ENCODE measurements at places on chromosomes 3 and 15.

DNA sequence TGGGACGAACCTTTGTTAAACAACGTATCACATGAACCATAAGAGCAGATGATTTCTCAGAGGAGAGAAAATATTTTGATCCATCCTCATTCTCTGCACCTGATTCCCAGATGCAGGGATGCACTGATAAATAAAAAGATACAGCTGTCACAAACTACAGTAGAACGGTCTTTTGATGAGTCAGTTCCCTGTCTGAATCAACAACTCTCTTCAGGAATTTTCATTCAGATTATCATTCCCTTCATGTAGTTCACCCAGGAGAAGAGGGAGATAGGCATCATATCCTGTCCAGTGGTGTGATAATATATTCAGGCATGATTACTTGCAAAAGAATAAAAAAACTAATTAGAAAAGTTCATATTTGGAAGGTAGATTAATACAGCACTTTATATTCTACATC is 521.5 kb downstream of the PYDC2 start:
- DNase-seq, result no peak

DNA sequence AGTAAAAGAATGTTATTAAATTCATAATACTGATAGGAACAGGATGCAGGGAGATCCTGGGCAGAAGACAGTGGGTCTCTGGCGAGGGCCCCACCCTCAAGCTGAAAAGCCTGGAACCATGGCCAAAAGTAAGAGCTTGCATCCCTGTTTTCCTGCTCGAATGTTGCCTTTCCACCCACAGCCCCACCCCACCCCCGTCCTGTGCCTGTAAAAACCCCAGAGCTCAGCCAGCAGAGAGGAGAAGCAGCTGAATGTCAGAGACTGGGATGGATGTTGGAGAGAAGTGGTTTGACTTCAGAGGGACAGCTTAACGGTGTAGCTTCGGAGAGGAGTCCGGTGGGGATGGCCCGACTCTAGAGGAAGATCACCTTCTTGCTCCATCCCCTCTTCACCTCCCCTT is 207.9 kb downstream of the ROBO2 start:
- no peak for DNase-seq

DNA sequence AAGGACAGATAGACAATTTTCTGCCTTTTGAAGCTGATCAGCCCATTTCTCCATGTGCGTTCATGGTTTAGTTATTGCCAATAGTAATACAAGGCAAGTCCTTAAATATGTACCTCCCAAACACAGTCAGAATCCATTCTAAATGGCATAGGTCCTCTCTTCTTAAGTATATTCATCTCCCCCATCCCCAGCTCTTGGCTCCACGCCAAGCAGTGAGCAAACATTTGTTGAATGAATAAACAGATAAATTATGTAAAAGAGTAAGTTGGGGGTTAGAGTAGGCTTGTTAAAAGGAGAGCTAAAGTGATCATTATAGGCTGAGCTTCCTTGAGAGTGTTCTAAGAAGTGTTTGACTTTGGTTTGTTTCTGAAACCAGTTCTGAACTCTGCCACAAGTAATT is 241.3 kb downstream of the ITPR1 start:
- no peak for DNase-seq

DNA sequence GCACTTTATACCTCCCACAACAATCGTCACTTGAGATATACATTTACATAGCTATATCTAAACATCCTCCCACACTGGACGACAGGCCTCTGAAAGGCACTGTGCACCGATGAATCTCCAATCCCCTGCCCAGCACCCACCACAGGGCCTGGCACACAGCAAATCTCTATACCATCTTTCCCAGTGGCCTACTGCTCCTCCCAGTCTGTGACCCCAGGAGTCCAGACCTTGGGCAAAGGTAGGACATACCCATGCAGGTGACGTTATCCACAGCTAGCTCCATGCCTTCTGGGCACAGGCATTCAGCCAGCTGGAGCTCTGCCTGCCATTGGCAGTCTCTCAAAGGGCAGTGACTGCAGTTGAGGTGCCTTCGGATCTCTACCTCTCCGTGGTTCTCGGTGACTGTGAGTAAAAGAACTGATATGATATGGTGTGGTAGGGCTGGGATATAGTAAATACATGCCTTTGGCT is 5.8 kb downstream of the LTK start:
- no peak for DNase-seq

- DNase-seq, result no peak
These were observed 40.1 kb downstream of the TRIM71 start for GRCh38 chr3:32857921-32858320.

- DNase-seq, result no peak
These were observed 82.8 kb downstream of the SMAD3 start for GRCh38 chr15:67148196-67148701.

DNA sequence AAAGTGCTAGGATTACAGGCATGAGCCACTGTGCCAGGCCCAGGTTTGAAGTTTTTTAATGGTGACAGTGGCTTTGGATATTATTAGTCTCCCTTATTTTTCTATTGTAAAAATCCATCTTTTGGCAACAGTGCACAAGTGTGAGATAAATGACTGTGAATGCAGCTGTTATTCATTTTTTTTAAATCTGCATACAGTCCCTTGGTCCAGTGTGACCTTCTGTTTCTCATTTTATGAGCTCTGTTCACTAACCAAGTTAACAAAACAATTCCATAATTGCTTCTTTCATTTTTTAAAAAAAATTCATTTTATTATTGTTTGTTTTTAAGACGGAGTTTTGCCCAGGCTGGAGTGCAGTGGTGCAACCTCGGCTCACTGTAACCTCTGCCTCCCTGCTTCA is 381.8 kb downstream of the NAALADL2 start:
- DNase-seq, result no peak

DNA sequence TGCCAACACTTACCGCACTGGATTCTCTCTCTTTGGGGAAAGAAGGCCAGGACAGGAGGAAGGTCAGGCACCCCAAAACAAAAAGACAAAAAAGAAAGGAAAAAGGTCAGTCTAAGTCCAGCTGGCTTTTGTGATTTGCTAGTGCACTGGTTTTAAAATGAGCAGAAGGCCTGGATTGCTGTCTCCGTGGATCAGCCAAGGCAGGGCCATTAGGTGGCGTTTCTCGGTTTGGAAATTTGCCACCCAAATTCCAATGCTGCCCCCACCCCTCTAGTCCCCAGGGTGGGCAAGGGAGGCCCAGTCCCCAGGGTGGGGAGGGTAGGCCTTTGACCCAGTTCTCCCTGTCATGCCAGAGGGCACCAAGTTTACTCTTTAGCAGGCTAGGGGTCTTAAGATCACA is 33.3 kb downstream of the TLE3 start:
- no peak for DNase-seq

GRCh38 chr15:61659566-61660190 is 400.6 kb downstream of the VPS13C start:
- no peak for DNase-seq

- DNase-seq, result no peak
These were observed 265.0 kb upstream of the AZI2 start for GRCh38 chr3:28613511-28614106.

DNA sequence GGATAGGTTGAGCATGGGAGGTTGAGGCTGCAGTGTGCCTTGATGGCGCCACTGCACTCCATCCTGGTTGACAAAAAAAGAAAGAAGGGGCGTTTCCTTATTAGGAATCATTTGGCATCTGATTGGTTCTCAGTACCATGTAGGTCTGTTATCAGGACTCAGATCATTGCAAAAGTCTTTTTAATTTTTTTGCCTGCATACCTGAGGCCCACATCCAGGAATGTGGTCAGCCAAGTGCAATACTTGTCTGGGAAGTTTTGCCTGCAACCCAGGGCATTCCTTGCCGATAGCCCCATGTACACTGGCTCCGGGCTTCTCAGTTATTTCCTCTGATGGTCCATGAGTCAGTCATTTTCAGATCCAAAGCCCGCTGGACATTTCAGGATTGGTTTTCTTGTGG is 50.1 kb upstream of the CRTC3 start:
- no peak for DNase-seq

DNA sequence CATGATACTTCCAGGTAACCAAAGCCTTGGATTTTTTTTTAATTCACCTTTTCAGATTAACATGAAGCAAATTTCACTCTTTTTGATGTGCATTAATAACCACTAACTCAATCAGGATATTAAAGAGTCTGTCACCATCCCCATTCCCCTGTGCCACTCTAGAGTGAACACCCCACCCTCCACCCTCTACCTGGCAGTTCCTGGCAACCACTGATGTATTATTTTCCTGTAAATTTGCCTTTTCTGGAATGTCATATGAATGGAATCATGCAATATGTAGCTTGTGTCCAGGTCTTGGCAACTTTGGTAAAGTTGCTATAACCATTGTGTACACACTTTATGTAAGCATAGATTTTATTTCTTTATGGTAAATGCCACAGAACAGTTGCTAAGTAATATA is 627.6 kb downstream of the MCTP2 start:
- no peak for DNase-seq

DNA sequence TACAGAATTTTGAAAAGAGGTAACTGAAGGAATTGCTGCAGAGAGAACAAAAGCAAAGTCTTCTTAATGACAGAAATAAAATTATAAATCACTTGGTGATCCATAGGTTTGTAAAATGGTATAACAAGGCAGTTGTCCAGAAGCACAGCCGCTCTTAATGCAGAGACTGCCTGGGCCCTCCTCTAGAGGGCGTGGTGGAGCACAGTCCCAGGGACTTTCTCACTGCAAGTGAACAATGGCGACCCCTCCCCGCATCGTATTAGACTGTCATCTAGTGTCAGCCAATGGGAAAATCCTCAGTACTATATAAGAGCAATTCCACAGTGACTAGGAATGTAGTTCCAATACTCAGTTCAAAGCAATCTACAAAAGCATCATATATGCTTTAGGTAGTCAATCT is 26.4 kb upstream of the ZBED2 start:
- DNase-seq, result no peak

DNA sequence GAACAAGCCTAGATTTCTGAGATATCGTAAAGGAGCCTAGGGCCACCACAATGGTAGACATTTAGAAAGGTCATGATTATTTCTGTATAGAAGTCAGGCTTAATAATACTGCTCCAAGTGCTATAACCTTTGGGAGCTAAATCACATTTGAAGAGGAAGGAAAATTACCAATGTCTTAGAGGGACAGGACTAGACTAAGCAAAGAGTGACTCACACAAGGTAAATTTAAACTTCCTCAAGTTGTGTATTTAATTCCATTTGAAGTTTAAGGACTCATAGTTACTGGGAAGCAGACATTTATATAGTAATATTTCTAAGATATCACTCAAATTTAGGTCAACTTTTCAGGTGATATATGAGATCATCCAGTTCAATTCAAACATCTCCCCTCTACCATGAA is 227.6 kb upstream of the MME start:
- no peak for DNase-seq

DNA sequence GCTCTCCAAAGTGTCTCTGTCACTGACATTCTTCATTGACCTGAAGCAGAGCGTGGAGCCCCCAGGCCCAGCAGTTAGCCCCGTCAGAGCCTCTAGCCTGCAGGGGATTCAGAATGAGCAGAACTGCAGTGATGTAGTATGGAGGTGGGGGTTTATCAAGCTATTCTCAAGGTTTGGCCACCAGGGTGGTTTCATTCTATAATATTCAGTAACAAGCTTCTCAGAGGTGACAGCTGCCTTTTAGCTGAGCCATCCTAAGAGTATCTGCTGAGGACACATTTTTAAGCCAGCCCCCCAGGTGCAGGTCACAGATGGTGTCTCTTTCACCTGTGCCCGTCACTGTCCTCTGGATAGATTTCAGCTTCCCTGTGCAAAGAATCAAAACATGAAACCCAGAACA is 31.9 kb downstream of the CMTM7 start:
- DNase-seq, result no peak

DNA sequence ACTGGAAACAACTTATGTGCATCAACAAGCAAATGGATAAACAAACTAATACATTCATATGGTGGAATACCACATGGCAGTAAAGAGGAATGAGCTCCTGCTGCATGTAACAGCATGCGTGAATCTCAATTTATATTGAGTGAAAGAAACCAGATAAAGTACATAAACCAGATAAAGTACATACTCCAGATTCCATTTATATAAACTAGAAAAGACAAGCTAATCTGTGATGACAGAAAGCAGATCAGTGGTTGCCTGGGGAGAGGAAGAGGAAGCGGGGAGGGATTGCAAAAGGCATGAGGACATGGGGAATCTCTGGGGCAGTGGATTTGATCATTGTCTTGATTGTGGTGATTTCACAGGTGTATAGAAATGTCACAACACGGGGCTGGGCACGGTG is 34.2 kb downstream of the LIMD1 start:
- DNase-seq, result no peak

DNA sequence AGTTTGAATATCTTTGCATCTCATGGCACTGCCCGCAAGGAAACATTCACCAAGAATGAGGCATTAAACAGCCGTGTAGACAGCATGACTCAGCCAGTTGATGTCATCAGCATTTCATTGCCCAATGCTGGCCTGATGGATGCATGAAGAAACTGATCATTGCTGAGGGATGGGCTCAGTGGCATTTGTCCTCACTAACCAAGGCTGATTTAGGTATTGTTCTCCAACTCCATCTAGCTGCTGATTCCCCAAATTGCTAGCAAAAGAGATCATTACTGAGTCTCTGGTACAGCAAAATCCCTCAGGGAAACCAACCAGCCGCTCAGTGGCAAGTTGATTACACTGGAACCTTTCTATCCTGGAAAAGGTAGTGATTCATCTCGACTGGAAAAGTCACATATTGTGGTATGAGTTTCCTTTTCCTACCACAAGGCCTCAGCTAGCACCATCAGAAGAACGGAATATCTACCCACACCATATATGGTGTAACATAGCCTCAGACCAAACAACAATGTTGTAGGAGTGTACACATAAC is 186.5 kb upstream of the GAP43 start:
- no peak for DNase-seq

DNA sequence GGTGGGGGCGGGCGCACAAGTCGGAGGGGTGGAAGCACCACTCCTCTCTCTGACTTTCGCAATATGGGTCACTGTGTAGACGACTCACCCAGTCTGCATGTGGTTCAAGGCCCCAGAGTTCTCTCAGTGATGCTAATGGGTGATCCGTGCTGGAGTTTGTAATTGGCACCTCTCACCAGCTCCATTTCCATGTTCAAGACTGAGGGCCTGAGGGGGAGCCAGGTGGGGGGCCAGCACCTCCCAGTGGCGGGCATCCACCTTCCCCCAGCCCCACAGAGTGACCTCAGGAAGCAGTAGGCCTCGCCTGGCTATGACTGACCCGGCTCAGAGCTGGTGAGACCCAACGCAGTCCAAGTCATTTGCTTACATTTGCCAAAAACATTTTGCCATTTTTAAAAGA is 230.0 kb upstream of the ST8SIA2 start:
- no peak for DNase-seq

DNA sequence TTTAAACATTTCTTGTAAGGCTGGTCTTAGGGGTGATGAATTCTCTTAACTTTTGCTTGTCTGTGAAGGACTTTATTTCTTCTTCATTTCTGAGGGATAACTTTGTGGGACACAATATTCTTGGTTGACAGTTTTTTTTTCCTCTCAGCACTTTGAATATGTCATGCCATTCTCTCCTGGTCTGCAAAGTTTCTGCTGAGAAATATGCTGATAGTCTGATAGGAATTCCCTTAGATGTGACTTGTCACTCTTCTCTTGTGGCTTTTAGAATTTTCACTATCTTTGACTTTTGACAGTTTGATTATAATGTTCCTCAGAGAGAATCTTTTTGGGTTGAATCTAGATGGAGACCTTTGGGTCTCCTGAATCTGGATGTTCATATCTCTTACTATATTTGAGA is 23.3 kb upstream of the TF start:
- DNase-seq, result no peak

- DNase-seq, result no peak
These were observed 4.5 kb upstream of the TLNRD1 start for GRCh38 chr15:80996247-80996646.
